T-helper 17 cell (primary cell): ENCODE measurements at places on chromosomes 3 and 15.

DNA sequence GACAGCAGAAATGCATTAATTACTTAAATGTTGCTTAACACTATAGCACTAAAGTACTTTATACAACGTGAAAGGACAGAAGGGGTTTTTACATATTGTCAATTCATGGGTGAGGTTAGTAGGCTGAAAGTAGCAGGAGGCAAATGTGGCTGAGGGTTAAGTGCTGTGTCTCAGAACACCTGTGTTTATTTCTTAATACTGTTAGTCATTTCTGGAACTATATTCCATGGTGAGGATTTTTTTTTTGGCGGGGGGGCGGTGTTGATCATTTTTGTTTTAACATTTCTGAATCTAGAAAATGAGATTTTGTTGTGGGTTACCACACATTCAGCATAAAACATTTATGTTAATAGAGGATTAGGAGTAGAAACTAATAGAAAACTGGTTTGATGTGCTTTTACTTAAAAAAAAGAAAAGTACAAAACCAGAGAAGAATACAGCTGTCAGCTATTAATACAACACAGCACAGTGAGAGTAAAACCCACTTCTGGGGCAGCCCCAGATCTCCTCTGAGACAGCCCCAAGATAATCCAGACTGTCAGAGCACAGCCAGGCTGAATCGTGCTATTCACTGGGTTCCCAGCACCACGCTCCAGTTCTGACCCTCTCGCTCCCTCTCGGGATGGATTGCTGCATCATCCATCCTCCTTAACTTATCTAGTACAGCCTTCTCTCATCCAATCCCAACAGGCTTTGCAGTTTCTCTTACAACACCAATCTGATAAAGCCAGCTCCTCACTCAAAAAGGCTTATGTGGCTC is 307.7 kb downstream of the TUSC7 start:
- DNase-seq = no peak

DNA sequence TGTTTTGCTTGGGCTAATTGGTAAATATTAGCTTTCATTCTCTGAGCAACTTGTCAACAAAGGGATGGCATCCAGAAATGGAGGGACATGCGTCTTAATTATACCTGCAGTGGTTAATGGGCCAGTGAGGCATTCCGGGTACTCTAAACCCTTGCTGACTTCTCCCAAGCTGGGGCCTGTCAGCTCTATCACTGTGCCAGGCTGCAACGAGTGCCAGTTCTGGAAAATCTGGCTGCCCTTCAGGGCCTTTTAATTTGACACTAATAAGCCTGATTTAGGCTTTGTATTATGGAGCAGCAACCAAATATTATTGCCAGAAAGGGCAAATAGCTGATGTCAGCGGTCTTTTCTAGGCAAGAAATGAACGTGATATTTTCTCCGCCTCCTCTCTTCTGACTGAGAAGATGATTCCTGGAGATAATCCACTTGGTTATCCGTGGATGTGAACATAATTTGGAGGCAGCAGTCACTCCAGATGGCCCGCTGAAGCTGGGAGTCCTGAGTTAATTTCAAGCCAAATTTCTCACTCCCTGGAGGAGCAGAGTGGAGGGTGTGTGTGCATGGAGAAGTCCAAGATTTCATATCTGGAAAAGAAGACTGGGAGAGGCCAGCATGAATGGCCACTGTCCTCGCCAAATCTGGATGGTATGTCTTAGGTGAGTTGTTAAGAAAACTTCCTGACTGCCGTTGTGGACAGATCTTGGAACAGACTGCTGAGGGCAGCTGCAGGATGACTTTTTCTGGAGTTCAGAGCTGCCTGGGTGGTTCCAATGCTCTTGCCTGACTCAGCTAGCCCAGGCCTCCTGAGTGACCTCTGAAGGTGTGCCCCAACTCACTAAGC is 44.4 kb upstream of the PSMD6 start:
- DNase-seq = no peak

DNA sequence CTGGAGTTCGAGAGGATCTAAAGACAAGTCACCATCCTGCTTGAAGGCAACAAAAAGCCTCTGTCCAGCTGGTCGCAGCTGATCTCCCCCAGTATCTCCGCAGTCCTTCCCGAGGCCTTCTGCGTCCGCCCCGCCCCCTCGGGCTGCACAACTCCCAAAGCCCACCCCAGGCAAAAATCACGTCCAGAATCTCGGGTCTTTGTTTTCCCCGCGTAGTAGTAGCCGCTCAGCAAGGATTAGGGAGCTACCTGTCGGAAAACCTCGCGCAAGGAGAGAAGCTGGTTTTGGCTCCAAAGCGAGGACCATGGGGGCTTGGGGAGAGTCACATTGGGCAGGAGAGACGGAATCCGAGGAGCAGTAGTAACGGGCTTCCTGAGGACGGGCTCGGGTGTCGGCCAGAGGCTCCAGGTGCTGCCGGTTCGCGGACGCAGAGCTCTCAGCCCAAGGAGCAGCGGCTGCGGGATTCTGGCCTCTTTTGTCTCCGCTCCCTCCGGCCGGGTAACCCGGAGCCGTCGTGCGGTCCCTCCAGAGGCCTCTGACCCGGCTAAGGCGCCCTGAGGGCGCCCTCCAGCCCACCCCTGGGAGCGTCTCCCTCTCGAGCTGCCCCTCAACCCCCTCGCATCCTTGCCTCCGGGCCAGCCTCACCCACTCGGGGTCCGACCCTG is 401 bp downstream of the ZSCAN29 start:
- no peak for DNase-seq

- DNase-seq = peak; percentile 86
Observed at GRCh38 chr3:50365080-50365841, 5.9 kb upstream of the TMEM115 start.

GRCh38 chr3:175103298-175103697 is 244.2 kb downstream of the NAALADL2 start:
- no peak for DNase-seq

GRCh38 chr15:29712149-29712885 is 110.0 kb downstream of the TJP1 start:
- DNase-seq = no peak

DNA sequence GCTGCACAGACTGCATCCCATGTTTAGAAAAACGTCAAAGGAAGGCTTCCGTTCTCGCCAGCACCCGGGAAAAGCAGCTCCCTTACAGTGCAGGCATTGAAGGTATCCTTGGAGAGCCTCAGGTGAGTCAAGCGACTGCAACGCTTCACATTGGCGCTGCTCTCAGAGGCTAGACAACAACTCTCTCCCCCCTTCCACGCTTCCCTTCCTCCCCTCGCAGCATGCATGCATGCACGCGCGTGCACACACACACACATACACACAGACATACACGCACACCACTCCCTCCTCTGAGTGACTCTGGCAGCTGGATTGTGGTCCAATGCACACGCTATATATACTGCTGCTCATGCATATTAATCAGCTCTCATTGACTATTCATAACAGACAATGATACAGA is 191.1 kb downstream of the PDZRN3 start:
- no peak for DNase-seq

GRCh38 chr3:143751643-143752178 is 96.6 kb downstream of the SLC9A9 start:
- no peak for DNase-seq

- DNase-seq = no peak
Observed at GRCh38 chr3:114904633-114905032, 242.5 kb downstream of the ZBTB20 start.

GRCh38 chr3:148420242-148420641 is 277.5 kb upstream of the AGTR1 start:
- DNase-seq = no peak

DNA sequence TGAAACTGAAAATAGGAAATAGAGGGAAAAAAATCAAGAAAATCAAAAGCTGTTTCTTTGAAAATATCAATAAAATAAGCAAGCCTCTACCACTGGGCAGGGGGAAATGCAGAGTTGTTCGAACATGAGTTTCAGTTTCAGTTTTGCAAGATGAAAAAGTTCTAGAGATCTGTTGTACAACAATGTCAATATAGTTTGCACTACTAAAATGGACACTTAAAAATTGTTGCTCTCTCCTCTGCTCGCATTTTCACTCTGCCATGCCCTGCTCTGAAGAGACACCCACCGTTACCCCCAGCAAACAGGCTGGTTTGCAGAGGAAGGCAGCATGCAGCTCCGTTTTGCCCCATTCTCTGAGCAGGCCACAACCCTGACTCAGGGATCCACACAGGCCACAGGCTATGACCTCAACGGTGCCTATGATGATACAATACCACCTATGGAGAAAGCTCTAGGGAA is 64.5 kb downstream of the ZNF148 start:
- peak; percentile 13 for DNase-seq

DNA sequence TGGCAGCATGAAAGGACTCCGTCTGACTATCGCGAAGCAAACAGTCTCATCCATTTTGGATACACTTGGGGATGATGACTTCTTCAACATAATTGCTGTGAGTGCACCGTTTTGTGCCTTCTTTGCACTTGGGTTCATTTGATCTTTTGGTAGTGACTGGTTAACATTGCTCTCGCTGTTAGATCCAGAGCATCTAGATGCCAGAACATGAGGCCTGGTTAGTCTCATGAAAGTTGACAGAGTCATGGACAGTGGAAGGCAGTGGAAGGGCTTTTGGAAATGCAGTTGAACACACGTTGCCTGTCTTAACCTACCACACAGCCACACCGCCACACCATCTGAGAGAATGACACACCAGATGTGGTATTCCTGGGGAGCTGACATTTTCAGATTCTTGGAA is 357.9 kb downstream of the LRTM1 start:
- DNase-seq = no peak

- no peak for DNase-seq
Observed at GRCh38 chr3:124201226-124201625, 209.3 kb upstream of the ROPN1 start.

GRCh38 chr15:51727141-51727897 is 10.1 kb downstream of the LYSMD2 start:
- no peak for DNase-seq

- DNase-seq = no peak
Observed at GRCh38 chr3:22453906-22454535, 703.0 kb upstream of the ZNF385D start.

GRCh38 chr15:87781959-87782625 is 474.4 kb downstream of the NTRK3 start:
- no peak for DNase-seq

DNA sequence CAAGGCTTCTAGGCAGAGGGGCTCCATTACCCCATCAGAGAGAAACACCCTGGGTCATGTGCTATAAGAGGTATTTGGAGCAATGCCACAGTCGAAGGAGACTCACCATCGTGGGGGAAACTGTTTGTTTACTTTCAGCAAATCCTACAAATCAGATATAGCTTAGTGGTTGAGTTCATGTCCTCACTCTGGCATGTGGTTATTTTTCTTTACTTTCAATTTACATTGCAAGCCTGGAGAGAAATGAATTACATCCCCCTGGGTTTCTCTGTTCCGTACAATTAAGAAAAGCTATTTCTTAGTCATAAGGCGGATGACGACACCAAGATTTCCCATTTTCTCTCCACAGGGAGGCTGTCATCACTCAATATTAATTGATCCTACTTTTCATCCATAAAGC is 36.9 kb downstream of the RFTN1 start:
- DNase-seq = no peak

DNA sequence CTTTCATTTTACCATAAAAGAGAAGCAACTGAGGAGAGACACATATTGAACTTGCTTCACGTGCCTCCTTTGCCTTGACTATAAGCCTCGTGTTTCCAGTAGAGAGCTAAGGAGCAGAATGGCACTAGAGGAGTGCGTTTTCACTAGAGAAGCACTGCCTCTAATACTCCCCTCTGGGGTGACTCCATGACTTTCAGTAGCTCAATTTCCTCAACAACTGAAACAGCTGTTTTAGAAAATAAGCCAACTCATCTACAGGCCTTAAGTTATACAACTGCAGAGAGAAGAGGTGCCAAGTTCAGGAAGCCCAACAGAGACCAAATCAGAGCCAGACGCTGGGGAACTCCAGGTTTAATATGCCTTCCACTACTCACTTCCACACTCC is 1.9 kb downstream of the UBP1 start:
- DNase-seq = no peak

GRCh38 chr3:189699885-189700284 is 68.7 kb downstream of the TP63 start:
- no peak for DNase-seq

GRCh38 chr15:59157840-59158700 is 48.6 kb upstream of the LDHAL6B start:
- no peak for DNase-seq

- DNase-seq = no peak
Observed at GRCh38 chr3:5499404-5499803, 311.9 kb downstream of the EDEM1 start.

GRCh38 chr3:65876028-65876420 is 162.7 kb downstream of the MAGI1 start:
- no peak for DNase-seq

DNA sequence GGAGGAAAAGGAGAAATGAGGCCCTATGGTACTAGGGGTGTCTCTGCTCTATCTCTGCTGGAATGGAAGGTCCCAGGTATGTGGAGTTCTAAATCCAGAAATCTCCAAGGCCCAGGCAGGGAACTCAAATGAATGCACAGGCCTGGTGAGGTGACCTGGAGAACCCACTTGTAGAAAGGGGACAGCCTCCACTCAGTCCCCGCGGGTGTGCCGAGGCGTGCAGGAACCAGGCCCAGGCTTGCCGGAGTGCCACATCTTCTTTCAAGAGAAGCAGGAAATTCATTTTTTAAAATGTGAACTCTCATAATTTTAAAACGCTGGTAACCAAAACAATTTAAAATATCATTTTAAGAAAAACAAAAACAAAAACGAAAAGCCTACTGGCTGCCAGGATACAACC is 32.2 kb upstream of the ADCY5 start:
- DNase-seq = no peak

- no peak for DNase-seq
Observed at GRCh38 chr3:118485693-118486092, 549.0 kb downstream of the IGSF11 start.

GRCh38 chr3:56886314-56886713 is 84.6 kb upstream of the ARHGEF3 start:
- no peak for DNase-seq

GRCh38 chr3:188931531-188931930 is 240.2 kb upstream of the TPRG1 start:
- no peak for DNase-seq

DNA sequence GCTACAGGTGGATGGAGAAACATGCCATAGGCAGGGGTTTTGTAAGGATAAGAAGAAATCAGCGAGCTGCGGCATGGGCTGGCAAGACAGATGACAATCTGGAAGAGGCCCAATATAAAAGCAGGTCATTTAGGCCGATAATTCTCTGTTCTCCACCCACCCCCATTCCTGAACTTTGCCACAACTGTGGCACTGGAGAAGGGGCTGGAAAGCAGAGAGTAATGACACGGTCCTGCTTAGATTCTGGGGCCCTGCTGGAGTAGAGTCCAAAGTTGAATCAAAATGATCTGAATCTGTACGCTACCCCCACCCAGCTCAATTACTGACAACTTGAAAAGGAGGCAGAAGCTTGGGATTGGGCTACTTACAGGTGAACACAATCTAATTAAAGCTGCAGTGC is 18.4 kb upstream of the BUB1B start:
- DNase-seq = no peak

DNA sequence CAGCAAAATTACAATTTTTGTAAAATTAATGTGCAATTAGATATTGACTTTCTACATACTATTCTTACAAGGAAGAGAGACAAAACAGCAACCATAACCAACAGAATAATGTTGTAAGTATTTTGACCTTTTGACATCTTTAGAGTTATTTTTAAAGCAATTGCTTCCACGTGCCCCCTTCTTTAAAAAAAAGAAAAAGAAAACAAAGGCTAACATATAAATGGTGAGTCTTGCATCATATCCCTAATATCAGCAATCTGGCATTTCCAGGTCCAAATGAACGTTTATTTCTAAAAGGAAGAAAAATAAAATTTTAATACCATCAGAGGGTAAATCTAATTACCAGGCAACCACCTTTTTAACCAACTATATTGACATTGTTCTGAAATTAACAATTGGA is 19.3 kb upstream of the STRIT1 start:
- no peak for DNase-seq

GRCh38 chr3:112805126-112805525 is 41.5 kb downstream of the CD200R1L start:
- no peak for DNase-seq
